Thymus (tissue), 14 donors: ENCODE measurements at places on chromosomes 3 and 15. TPM values are rescaled to one million over a fixed set of nuclear protein-coding genes. Genes with fewer than 3 reads are reported as not detected.

Gene SYNPR
- 0.18 TPM for polyA plus RNA-seq

Gene CPLX3
- polyA plus RNA-seq = 1.1 TPM

Gene CATSPER2
- 4.9 TPM for polyA plus RNA-seq

Gene WDR93
- polyA plus RNA-seq = 0.32 TPM

Gene SOX14
- polyA plus RNA-seq = 0.07 TPM

Gene OIP5
- 2.4 TPM for polyA plus RNA-seq

Gene FRG2C
- 0.14 TPM for polyA plus RNA-seq

Gene GOLGA8R
- 0.73 TPM for polyA plus RNA-seq

Gene C3orf70
- polyA plus RNA-seq = 0.78 TPM

Gene SLCO2A1
- 3.9 TPM for polyA plus RNA-seq

Gene OSTN
- 0.14 TPM for polyA plus RNA-seq

Gene DNAH12
- 1.2 TPM for polyA plus RNA-seq

Gene LMAN1L
- polyA plus RNA-seq = 0.41 TPM

Gene KIF23
- polyA plus RNA-seq = 2.9 TPM

Gene KPNA4
- 22.9 TPM for polyA plus RNA-seq

Gene TGM4
- 0.62 TPM for polyA plus RNA-seq

Gene GOLGA8T
- 0.07 TPM for polyA plus RNA-seq

Gene NTRK3
- 5.8 TPM for polyA plus RNA-seq

Gene EFL1
- 10.4 TPM for polyA plus RNA-seq

Gene NDN
- 21.5 TPM for polyA plus RNA-seq

Gene CASR
- 0.43 TPM for polyA plus RNA-seq

Gene SERINC4
- 0.52 TPM for polyA plus RNA-seq

Gene A4GNT
- not detected for polyA plus RNA-seq

Gene BMF
- 70.4 TPM for polyA plus RNA-seq

Gene TEX55
- not detected for polyA plus RNA-seq

Gene KY
- 0.14 TPM for polyA plus RNA-seq

Gene PIGBOS1
- polyA plus RNA-seq = 31.4 TPM

Gene ATP8B4
- 8.3 TPM for polyA plus RNA-seq

Gene RYR3
- 10.4 TPM for polyA plus RNA-seq

Gene EPHA6
- 0.09 TPM for polyA plus RNA-seq

Gene MGA
- polyA plus RNA-seq = 5.2 TPM

Gene SNX22
- 23.9 TPM for polyA plus RNA-seq

Gene BFSP2
- 3.8 TPM for polyA plus RNA-seq

Gene C2CD4A
- polyA plus RNA-seq = 11.6 TPM

Gene TNNC1
- polyA plus RNA-seq = 10.2 TPM

Gene IL17RC
- polyA plus RNA-seq = 17.5 TPM

Gene CDCP1
- 2.3 TPM for polyA plus RNA-seq

Gene PLS1
- 2.0 TPM for polyA plus RNA-seq

Gene CIDEC
- 0.91 TPM for polyA plus RNA-seq

Gene UROC1
- polyA plus RNA-seq = 0.07 TPM

Gene RTP1
- polyA plus RNA-seq = 0.02 TPM

Gene MINAR1
- polyA plus RNA-seq = 0.37 TPM
